ENCODE measurements at places on chromosomes 16 and 17.

- DNase-seq: no peak
Measured at GRCh38 chr16:83400234-83400633, 407.5 kb upstream of the HSBP1 start.

DNA sequence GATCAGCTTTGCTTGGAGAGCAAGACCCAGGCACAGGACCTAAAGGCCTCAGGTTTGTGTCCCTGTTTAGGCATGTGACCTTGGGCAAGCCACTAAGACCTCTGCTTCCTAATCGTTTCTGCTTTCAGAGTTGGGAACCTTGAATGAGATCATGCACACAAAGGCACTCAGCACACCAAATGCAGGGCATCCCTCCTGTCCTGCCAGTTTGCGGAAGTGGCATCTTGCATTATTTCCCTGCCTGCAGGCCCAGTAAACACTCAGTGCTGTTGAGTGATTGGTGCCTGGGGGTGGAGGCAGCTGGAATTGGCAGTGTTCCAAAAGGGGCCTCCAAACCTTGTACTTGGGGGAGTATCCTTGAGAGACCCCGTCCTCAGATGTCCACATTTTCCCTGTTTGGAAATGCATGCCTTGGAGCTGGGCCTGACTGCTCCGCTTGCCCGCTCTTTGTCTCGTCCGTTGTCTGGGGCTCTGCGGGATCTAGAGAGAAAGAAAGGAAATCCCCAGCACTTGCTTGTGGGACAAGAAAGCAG is 28.7 kb downstream of the MRM1 start:
- no peak for DNase-seq

DNA sequence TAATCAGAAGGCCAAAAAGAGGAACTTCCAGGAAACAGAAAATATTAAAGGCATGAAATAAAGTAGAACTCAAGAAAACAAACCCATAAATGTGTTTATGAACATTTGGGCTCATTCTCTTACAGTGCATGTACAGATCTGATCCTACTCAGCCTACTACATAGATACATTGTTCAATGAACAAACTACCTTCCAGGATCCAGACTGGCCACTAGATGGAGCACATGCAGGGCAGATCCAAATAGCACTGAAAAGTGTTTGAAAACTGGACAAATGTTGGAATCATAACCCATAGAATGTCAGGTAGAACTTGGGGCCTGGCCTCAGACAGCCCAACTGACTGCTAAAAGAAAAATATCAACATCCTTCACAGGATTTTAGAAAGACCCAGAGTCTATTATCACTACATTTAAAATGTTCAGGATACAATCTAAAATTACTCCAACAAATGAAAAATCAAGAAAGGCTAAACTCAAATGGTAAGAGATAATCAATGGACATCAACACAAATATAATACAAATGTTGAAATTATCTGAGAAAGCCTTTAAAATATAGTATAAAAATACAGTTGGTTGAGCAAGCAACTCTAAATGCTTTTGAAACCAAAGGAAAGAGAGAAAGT is 122.4 kb upstream of the NUDT7 start:
- DNase-seq: peak; percentile 12

DNA sequence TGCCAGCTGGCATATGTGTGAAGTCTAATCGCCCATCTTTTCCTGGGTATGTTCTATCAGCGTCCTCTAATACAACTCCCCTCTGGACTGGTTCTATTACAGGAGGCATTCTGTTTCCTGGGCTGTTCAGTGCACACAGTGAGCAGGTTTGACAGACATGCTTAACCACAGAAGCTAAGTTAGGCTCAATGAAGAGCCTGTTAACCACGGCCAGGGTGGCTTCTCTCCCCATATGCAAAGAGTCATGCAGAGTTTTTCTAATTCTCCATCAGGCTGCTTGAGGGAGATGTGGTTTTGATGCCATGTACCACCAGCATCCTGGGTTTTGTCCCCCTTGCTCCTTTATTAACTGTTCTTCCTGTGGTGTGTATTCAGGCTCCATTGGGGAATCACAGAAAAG is 57.2 kb upstream of the ALOX12 start:
- DNase-seq: no peak

DNA sequence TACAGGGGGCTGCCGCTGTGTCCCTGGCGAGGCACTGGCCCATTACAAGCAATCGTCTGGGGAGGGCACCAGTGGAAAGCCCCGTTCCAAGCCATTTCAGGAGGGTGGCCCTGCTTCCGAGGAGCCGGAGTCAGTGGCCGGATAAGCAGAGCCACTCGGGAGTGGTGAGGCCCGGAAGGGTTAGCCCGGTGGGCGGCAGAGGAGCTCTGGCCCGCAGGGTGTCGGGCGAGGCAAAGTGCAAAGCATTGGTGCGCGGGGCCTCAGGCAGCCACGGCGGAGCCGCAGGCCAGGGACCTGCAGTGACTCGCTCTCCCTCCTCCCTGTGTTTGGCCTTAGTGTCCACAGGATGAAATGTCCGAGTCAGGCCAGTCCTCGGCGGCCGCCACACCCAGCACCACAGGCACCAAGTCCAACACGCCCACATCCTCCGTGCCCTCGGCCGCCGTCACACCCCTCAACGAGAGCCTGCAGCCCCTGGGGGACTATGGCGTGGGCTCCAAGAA is 24.6 kb downstream of the NME3 start:
- DNase-seq: no peak

- DNase-seq: no peak
Measured at GRCh38 chr17:15398736-15399331, 57.4 kb upstream of the TEKT3 start.

- DNase-seq: no peak
Measured at GRCh38 chr16:15477802-15478201, 43.4 kb downstream of the BMERB1 start.

DNA sequence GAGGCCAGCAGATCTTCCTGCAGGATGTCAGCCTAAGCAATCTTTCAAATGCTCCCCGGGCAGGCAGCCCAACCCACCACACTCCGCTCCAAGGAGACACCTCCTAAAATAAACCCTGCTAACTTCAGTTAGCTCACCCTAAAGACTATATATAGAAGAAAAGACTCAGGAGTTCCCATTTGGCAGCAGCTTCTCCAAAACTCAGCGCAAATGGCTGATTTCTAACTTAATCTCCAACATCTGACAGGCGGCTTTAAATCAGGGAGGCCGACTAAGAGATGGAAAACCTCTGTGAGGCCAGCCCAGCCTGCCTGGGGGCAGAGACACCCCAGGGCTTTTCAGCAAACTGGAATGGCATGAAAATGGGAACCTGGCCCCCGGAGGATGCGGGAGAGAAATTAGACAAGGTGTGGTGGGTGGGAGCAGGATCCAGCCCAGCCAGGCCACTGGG is 91.6 kb downstream of the XYLT1 start:
- DNase-seq: no peak

DNA sequence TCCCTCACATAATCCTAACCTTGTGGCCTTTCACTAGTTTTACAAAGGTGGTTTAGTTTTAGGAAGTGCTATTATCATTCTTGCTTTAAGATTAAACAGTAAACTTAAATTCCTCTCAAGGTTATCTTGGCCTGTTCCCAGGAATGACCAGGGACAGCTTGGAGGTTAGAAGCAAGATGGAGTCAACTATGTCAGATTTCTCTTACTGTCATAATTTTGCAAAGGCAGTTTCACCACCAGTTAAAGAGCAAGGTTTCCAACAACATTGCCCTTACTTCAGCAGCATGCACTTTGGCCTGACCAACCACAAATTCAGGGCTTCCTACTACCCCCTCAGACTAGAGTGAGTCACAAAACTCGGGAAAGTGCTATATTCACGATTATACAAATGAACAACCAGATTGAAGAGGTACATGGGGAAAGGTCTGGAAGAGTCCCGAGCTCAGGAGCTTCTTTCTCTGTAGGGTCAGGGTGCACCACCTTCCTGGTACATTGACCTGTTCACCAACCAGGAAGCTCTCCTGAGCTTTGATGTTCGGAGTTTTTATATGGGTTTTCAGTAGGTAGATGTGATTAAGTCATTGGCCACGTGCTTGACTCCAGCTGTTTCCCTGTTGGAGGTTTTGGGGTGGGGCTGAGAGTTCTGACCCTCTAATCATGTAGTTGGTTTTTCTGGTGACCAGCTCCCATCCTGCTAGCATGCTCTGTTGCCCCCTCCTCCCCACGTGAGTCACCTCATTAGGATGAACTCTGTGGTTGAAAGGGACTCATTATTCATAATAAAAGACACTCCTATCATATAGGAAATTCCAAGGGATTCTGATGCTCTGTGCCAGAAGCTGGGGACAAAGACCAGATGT is 19.4 kb downstream of the RHOT1 start:
- peak; percentile 24 for DNase-seq
